ENCODE measurements at places on chromosomes 7 and 10.

GRCh38 chr7:7201578-7202374 is 19.4 kb downstream of the C1GALT1 start:
- peak; percentile 50 for DNase-seq

DNA sequence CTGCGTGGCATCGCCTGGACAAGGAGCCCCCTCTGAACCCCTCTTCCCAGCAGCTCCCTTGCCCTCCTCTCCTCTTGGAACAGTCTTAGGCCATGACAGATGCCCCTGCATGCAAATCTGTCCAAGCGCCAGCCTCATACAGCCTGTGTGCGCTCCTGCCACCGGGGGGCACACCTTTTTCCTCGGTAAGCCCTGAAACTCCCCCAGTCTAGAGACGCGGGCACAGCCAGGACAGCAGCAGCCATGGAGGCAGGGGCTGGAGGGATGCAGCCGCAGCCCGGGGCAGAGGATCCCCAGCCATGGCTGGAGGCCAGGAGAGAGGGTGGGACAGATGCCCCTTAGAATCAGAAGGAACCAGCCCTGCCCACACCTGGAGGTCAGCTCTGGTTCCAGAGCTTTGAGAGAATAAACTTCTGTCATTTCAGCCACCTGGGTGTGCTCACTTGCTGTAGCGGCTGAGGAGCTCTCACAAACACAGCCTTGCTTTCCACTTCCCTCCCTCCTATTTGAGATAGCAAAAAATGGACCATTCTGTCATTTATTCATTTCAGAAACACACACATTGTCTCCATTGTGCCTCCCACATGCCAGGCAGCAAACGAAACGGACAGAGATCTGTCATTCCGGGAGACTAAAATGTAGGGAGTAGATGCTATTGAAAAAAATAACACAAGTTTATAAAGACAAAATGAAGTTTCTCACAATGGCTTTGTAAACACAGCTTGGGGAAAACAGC is 241.5 kb downstream of the WDR37 start:
- DNase-seq = no peak

GRCh38 chr7:113460067-113460466 is 341.7 kb upstream of the SMIM30 start:
- DNase-seq = no peak

DNA sequence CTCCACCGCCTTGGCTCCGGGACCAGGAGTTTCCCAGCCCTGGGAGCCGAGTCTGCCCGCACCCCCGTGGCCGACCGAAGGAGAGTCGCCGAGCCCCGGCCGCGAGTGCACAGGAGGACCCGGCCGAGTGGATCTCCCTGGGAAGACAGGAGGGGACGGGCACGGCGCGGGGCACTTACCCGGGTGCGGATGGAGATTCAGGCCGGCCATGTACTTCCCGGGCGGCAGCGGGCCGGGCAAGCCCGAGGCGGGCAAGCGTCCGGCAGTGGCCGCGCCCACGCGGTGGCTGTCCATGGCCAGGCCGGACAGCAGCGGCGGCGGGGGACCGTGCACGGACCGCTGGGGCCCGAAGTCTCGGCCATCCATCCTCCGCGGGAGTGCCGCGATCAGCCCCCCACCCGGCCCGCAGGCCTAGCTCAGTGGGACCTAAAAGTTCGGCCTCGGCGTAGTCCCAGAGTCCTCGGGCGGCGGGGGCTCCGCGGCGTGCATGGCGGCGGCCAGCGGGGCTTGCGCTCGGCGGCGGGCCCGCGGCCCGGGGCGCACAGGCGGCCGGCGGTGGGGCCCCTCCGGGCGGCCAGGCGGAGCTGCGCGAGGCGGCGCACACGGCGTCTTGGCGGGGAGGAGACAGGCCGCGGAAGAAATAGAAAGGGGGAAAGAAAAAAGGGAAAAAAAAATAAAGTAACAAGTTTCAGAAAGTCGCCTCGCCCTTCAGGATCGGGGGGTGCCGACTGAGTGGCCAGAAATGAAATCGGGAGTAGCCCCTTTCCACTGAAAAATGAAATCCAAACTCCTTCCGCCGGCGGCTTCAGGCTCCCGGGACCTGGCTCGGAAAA is 2.5 kb downstream of the TNRC18 start:
- no peak for DNase-seq

DNA sequence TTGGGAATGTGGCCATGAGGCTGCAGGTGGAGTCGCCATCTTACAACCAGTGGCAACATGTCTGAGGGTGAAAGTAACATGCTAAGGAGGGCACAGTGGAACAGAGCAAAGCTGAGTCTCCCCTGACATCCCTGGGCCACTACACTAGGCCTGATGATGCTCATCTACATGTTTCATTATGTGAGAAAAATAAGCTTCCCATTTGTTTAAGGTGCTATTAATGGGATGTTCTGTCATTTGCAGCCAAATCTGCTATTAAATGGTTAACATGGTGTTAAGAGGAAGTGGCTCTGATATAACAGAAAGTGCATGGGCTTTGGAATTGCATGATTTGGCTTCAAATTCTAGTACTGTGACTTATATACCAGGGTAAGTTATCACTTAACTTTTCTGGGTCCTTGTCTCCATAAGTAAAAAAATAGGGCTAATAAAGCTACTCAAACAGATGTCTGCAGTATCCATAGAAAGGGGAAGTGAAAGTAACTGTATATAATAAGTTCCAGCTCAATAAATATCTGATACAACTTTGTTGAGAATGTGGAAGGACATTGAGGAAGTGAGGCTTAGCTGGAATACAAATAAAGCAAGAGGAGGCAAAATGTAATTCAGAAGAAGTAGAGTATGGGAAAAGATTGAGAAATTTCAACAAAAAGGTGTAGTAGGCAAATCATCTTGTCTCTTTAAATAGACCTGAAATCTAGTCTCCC is 158.9 kb downstream of the RTKN2 start:
- no peak for DNase-seq

- peak; percentile 23 for DNase-seq
Observed at GRCh38 chr10:98899018-98899417, 336.6 kb downstream of the HPSE2 start.

- no peak for DNase-seq
Observed at GRCh38 chr10:15865304-15865703, 5.0 kb upstream of the MINDY3 start.

GRCh38 chr7:142301923-142302550 is 44.2 kb upstream of the PRSS58 start:
- DNase-seq = no peak

- DNase-seq = no peak
Observed at GRCh38 chr7:101813402-101814019, 3.9 kb upstream of the CUX1 start.
